SJSA1 (cell line): ENCODE measurements at places on chromosomes 6 and 20. TPM values are rescaled to one million over a fixed set of nuclear protein-coding genes. Genes with fewer than 3 reads are reported as not detected.

DNA sequence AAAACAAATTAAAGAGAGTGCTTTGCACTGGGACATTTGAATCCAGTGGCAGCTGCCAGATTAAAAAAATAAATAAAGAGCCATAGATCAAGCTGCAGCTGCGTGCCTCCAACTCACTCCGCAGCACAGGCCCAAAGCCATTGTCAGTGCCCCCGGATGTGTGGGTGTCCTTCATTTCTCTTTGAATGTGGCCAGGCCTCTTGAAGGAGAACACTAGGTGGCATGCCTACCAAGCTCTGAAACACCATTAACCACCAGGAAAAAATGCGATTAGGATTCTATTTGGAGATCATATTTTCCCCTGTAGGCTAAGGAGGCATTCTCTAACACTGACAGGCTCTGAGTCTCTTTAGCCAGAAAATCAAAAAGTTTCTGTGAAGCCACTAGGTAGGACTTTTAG lies 549.8 kb downstream of the PRKN start:
- H3K4me1 ChIP-seq, result no peaks in the 10 kb centered on the region
- no peak overlapping the region for H3K4me3 ChIP-seq
- H3K27ac ChIP-seq, result no peak overlapping the region
- H3K36me3 ChIP-seq, result no peaks in the 10 kb centered on the region

DNA sequence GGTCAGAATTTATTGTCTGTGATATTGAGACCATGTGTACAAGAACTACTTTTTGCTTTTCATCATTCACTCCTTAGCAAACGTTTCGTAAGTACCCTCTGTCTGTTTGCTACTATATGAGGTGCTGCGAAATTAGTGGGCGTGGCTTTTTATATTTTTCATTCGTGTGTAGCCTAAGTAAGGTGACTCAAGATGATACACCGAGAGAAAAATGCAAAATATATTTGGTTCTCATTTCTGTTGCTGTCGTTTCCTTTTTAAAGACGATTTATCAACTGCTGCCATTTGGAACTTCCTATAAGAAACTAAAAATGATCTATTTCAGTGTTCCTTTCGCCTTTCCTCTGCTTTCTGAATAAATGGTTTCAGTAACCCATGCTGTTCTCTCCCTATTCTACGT lies 61.2 kb downstream of the VAPB start:
- H3K4me1 ChIP-seq, result no peaks in the 10 kb centered on the region
- DNase-seq, result no peak
- no peak overlapping the region for H3K4me3 ChIP-seq

DNA sequence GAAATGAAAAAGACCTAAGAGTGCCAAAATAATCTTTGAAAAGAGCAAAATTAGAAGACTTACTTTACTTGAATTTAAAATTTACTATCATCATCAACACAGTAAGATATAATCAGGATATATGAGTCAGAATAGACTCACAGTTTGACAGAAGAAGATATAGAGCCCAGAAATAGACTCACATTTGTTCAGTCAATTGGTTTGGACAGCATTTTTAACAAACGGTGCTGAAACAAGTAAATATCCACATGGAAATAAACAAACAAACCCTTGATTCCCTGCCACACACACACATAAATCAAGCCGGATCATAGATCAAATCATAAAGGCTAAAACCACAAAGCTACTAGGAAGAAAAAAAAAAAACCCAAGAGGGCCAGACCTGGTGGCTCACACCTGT lies 291.1 kb downstream of the ADGRG6 start:
- no peaks in the 10 kb centered on the region; the same call in 1 of the 2 replicates for H3K27me3 ChIP-seq
- H3K4me3 ChIP-seq, result no peak overlapping the region
- DNase-seq, result no peak
- no peaks in the 10 kb centered on the region for H3K4me1 ChIP-seq
- no peaks in the 10 kb centered on the region for H3K36me3 ChIP-seq
- H3K27ac ChIP-seq, result no peak overlapping the region

GRCh38 chr20:57580478-57581201 lies 19.7 kb downstream of the PCK1 start:
- peaks cover 15% of the 10 kb centered on the region for H3K4me1 ChIP-seq
- H3K36me3 ChIP-seq, result no peaks in the 10 kb centered on the region
- no peak for DNase-seq
- peaks cover 19% of the 10 kb centered on the region; the same call in 1 of the 2 replicates for H3K27me3 ChIP-seq
- no peak overlapping the region for H3K4me3 ChIP-seq

DNA sequence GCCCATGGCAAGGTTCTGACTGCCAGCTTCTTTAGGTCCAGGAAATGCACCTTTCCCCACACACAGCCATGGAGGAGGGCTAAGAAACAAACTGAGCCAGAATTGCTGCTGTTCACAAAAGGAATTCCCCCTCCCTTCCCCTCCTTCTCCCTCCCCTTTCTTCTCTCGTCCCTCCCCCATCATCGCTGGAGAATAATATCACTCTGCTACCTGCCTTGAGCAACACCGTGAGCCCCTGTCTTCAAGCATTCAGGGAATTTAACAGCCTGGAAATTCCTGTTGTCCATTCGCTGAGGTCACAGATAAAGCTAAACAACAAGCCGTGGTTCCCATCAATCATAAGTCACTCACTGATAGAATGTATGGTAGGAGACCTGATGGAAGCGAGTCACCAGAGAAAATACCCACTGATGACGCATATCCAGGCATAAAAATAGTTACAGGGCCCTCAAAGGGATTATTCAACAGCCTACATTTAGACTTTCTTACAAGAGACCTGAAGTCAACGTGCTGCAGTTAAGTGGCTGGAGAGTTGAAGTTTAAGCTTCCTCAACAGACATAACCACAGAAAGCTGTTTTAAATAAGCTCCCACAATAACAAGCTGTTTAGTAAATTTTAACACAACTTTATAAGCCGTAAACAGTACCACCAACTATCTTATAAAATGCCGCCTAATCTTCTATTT lies 59.7 kb downstream of the HIVEP2 start:
- peak overlapping the region; percentile 66 for H3K27ac ChIP-seq
- H3K4me3 ChIP-seq, result peak overlapping the region; percentile 32
- H3K36me3 ChIP-seq, result no peaks in the 10 kb centered on the region
- no peaks in the 10 kb centered on the region for H3K27me3 ChIP-seq

DNA sequence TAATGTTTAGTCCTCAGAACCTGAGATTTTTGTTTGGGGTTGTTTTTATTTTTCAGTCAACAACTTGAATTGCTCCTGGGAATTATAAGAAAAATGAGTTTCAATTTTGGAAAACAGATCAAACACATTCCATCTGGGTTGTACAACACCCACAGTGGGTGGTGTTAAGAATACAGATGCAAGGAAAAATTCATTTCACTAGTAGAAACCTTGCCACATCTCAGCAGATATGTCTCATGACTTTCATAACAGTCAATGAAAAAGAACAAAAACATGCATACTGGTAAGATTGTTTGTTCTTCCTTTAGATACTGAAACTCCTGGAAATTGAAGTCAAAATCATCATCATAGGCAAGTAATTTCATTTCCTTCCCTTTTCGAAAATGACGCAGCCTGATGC lies 78.9 kb downstream of the MOXD1 start:
- no peak overlapping the region for H3K4me3 ChIP-seq
- no peak overlapping the region for H3K27ac ChIP-seq
- no peaks in the 10 kb centered on the region for H3K36me3 ChIP-seq
- no peaks in the 10 kb centered on the region for H3K4me1 ChIP-seq
- no peaks in the 10 kb centered on the region for H3K27me3 ChIP-seq
- DNase-seq, result no peak

DNA sequence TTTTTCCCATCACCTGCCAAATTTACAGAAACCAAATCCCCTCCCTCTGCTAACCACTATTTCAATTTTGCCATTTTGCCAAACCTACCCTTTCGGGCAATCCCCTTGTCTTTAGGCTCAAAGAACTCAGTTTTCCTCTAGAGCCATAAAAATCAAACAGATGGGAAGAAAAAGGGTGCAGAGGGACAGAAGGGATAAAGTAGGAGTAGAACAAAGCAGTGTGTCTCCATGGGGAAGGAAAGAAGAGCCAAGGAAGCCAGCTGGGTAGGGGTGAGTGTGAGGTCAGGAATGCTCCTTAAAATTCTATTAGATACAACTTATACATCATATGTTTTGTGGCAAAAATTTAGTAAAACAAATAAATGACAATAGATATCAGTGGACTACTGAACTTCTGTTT lies 316.5 kb downstream of the BTBD9 start:
- DNase-seq, result no peak
- no peaks in the 10 kb centered on the region for H3K27me3 ChIP-seq
- no peaks in the 10 kb centered on the region for H3K36me3 ChIP-seq
- no peak overlapping the region for H3K4me3 ChIP-seq
- no peak overlapping the region for H3K27ac ChIP-seq
- no peaks in the 10 kb centered on the region for H3K4me1 ChIP-seq

DNA sequence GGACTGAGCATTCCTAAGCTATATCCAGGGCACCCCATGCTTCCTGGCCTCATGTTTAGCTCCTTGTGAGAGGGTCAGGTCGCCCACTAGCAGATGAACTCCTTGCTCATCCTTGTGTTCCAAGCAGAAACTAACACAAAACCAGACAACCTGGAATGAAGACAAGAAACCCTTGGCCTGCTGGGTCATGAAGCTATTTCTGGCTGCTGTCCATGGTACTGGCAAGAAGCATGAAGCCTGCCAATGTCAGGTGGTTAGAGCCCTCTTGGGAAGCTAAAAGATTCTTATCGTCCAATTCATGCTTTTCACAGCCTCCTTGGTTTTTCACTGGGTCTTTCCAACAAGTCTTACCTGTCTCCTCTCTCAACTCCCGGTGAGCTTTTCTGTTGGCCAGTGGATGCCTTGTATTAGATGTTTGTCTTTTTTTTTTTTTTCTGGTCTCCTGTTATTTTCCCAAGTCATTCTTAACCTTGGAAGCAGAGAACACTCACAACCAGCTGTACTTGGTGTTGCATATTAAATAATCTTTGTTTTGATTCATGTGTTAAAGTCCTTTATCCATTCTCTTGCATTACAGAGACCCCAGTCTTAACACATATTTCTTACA lies 180.3 kb downstream of the ANKRD60 start:
- DNase-seq, result peak; percentile 44
- H3K36me3 ChIP-seq, result no peaks in the 10 kb centered on the region
- no peak overlapping the region for H3K27ac ChIP-seq
- H3K4me1 ChIP-seq, result no peaks in the 10 kb centered on the region
- no peaks in the 10 kb centered on the region for H3K27me3 ChIP-seq
- no peak overlapping the region for H3K4me3 ChIP-seq

GRCh38 chr6:150788089-150788488 lies 77.4 kb upstream of the MTHFD1L start:
- no peaks in the 10 kb centered on the region for H3K36me3 ChIP-seq
- H3K4me1 ChIP-seq, result no peaks in the 10 kb centered on the region
- no peaks in the 10 kb centered on the region for H3K27me3 ChIP-seq
- no peak overlapping the region for H3K4me3 ChIP-seq
- no peak overlapping the region for H3K27ac ChIP-seq

DNA sequence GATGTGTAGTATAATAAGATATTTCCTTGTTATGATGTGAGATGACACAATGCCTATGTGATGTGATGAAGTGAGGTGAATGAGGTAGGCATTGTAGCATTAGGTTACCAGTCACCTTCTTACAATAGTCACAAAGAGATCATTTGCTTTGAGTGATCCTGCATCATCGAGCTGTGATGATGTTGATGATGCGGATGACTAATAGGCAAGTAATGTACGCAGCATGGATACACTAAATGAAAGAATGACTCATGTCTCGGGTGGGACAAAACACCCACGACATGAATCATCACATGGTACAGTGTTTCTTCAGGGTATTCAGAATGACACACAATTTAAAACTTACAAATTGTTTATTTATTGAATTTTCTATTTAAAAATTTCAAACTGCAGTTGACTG lies 806.3 kb upstream of the GJE1 start:
- peak overlapping the region; percentile 23 for H3K4me3 ChIP-seq
- DNase-seq, result peak; percentile 87
- peak overlapping the region; percentile 98 for H3K27ac ChIP-seq

DNA sequence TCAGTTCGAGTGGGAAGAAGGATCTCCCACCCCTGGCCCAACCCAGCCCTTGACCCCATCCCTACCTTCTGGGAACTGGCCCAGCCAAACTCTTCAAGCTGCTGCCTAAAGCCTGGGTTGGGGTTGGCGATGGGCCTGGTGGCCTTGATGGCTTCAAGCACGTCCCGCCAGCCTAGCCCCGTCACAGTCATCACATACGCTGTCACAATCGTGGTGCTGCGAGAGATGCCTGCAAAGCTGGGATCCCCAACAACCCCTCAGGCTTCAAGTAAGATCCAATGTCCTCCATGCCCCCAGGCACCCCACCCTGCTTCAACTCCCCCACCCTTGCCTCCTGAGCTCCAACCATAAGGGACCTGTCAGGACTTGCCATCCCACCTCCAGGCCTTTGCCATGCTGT lies 7.8 kb downstream of the DUSP15 start:
- H3K4me3 ChIP-seq, result no peak overlapping the region
- peaks cover 18% of the 10 kb centered on the region for H3K27me3 ChIP-seq
- peaks cover 9% of the 10 kb centered on the region for H3K4me1 ChIP-seq
- DNase-seq, result no peak

DNA sequence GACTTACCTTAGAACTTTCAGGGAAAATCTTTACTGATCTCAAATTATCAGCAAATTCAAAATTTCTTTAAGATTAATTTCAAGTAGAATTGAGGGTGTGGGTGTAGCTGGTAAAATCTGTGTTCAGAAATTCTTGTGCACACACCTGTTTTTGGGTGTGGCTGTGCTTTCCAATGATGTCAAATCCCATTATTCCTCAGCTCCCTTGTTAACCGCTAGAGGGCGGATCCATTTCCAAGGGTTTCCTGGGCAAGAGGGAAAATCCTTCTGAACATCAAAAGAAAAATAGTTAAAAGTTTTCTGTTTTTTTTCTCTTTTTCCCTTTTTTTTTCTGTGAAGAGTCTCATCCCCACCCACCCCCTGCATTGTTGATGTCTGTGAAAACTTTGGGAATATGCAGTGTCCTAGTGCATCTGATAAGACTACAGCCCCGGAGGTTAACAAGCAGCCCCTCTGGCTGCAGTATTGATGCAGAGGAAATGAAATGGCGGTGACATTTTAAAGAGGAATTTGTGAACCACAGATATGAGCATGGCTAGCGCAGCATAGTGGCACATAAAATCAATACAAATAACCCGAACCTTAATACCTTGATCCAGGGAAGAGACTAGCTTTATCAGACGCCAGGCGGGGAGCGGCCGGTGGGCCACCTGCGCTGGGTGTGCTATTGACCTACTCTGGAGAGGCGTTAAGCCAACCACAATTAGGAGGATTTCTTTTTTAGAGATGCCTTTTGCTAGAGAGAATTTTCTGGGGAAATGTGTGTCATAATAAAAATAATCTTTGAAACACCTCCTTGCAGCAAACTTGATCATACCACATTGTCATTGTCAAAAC lies 130.9 kb downstream of the FOXA2 start:
- peak; percentile 27 for DNase-seq
- peaks cover 6% of the 10 kb centered on the region; the same call in 1 of the 2 replicates for H3K4me1 ChIP-seq
- H3K4me3 ChIP-seq, result no peak overlapping the region
- H3K27me3 ChIP-seq, result no peaks in the 10 kb centered on the region; the same call in 1 of the 2 replicates
- no peak overlapping the region for H3K27ac ChIP-seq

FAM217A gene
- total RNA-seq, result not detected in 2 replicates

SPDEF gene
- total RNA-seq, result not detected in 2 replicates

TRIM10 gene
- total RNA-seq, result not detected in 2 replicates

SEL1L2 gene
- not detected in 2 replicates for total RNA-seq

TMEM74B gene
- total RNA-seq, result not detected in 2 replicates

PAK5 gene
- total RNA-seq, result not detected in 2 replicates

SEMG1 gene
- total RNA-seq, result not detected in 2 replicates

BACH2 gene
- total RNA-seq, result 1.3 and 1.4 TPM in 2 replicates
